Inflammatory macrophage treated with lipopolysaccharide for 1 hour (primary cell): ENCODE measurements at places on chromosomes 3 and 15.

GRCh38 chr3:153291059-153291685 is 129.1 kb downstream of the RAP2B start:
- DNase-seq, result peak; percentile 69

DNA sequence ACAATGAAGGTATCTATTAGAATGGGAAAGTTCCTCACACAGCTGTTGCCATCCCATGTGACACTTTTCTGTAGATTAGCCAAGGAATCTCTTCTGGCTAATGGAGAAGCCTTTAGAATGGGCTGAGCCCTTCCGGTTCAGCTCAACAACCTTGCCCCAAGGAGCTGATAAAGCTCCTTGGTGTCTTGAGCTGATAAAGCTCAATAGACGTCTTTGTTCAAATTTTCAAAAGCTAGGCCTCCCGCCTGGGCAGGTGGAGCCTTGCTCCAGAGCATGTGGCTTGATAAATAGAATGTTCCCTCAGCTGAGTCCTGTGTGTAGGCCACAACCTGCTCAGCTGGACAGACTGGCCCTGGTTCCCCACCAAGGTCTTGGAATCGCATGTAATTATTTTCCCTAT is 7.2 kb upstream of the BNIP2 start:
- no peak for DNase-seq

DNA sequence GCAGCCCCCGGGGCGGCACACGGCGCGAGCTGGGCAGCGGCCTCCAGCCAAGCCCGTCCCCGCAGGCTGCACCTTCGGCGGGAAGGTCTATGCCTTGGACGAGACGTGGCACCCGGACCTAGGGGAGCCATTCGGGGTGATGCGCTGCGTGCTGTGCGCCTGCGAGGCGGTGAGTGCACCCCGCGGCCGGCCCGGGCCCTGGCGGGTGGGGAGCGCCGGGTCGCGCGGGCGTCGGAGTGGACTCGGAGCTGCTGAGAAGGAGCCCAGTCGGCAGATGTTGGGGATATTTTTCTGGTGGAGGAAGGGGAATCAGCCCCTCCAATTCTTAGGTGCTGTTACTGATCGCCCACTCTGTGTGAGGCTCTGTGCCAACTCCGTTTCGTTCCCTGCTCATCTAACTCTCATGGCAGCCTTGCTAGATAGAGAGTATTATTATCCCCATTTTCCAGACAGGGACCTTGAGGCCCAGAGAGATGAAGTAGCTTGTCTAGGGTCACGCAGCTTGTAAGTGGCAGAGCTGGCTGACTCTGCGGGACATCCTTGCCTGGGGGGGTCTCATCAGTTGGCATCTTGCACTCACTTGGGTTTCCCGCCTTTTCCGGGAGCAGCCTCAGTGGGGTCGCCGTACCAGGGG is 890 bp downstream of the CHRD start:
- no peak for DNase-seq

DNA sequence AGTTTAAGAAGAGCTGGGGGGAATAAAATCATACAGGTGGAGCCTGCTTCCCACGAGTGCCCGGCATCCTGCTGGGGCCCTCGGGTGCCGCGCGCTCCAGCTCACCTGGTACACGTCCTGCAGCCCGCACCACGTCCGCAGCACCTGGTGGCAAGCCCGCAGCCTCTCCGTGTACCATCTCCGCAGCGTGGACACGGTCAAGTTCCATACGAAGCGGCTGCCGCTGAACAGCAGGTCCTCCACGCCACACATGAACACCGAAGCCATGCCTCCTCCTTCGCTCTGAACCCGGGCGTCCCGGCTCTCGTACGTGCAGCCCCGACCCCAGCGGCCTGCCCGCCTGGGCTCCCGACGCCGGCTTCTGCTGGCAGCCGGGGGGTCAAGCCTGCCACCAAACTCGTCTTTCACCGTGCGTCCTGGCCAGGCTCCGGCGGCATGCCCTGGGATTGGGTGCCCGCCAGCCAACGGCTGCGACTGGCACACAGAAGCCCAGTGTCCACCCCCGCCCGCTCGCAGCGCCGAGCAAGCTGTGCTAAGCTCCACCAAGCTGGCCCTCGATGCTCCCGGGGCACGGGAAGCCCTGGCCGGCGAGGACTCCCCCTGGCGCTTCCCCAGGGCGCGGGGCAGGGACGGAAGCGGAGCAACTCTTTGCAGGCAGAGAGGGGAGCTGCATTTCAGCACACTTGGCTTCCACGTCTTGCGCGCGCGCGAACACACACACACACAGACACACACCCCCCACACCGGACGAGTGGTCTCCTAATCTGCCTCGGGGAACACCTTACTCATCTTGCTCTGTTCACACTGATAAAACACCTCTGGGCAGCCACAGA is at the start of gene FRMD4B:
Gene FRMD4B, minus strand, starts transcription at position 366 of the 833 bp plus-strand sequence. Its CDS starts 99 bp downstream, at position 267.
- peak; percentile 24 for DNase-seq
